T-helper 2 cell (primary cell): ENCODE measurements at places on chromosomes 4 and X.
A peak's percentile ranks its signal among the peaks of the same experiment; 100 is the strongest.

- no peak for DNase-seq
Measured at GRCh38 chr4:70505151-70505748, 13.1 kb upstream of the AMTN start.

DNA sequence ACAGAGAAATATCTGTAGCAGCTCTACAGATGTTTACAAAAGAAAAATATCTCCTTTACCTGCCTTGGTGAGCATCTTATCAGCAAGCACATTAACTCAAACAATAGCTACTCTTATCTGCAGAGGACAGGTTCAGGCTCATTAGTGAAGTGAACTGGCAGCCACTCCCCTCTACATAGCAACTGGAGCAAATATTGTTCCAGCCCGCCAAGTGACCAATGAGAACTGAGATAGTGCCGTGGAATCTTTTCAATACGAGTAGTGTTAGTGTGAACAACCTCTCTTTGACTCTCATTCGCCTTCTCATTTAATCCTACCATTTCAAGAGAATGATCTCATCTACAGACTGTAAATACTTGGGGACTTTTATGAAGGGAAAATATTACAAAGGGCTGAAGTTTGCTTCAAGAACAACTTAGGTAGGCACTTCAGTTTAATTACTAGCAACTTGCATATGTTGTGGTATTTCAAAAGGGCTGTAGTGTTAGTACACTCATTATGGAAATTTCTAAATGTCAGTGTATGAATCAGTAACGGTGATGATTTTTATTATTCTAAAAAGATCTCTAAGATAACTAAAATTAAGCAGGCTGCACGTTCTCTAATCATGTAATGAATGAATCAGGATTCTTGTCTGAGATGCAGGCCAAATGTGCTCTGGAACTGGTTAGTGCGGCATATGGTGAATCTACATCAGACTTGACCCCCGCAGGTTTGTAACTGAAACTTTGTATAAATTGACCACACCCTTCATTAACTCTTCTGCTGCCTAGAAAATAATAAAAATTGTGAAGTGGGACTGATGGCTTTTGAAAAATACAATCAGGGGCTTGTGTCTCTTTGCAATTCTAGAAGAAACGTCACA is 72.4 kb downstream of the PALLD start:
- peak; percentile 3 for DNase-seq

DNA sequence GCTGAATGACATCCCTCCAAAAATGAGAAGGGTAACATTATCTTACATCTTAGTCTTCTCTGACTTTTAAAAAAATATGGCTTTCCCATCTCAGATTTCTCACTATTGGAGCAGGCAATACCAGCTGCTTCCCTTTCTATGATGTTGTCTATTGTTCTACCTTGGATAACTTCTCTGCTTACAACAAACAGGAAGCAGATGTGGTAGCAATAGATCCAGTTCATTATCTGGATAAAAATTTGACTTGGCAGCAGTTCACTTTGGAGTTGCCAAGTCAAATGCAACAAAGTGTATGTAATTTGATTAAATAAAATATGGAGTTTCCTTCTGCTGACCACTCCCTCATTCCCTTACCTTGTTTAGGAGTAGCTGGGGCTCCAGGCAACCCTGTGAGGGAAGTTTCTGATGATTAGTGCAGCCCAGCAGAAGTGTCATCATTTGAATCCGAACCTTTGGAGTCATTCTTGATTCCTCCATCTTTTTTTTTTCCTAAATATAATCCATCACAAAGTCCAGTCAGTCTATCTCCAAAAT is 72.0 kb upstream of the GPRIN3 start:
- no peak for DNase-seq

GRCh38 chrX:723781-724180 is 93.2 kb downstream of the SHOX start:
- DNase-seq: no peak

- DNase-seq: no peak
Measured at GRCh38 chrX:136198678-136199243, 51.4 kb downstream of the FHL1 start.

GRCh38 chrX:155266439-155266838 is 2.1 kb upstream of the RAB39B start:
- no peak for DNase-seq

DNA sequence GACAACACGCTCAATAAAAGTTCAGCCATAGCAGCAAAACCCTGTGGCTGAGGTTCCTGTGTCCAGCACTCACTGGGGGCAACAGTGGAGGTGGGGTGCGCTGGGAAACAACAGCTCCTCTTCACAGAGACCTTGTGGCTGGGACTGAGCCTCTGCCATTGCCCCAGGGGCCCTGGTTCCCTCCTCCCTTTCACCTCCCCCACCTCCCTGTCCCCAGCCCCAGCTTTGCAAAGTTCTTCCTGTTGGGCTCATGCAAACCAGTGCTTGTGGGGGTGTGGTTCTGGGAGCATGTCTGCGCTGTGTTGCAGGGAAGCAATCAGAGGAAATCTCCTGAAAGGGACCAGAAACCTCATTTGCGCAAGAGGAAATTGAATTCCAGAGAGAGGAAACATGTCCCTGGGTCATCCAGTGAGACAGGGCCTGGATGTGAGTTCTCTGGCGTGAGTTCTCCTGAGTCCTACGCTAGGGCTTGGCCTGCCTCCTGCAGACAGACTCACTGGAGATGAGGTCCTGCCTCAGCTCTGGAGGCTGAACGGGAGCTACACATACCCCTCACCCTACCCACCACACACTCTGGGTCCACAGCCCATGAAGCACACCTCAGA is 7.4 kb downstream of the FATE1 start:
- DNase-seq: no peak

DNA sequence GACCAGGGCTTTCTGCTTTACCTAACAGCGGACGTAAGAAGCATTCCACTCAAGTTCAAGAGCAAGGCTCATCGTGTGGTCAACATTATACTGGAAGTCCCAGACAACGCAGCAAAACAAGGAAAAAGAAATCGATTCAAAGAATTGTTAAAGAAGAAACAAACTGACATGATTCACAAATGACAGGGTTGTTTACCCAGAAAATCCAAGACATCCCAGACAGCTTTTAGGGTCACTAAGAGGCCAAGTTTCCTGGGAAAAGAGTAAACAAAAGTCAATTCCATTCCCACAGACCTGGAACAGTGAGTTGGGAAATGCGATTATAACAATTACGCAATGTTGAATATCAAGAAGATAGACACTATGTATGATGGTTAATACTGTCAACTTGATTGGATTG is 21.5 kb upstream of the HTRA3 start:
- DNase-seq: no peak

DNA sequence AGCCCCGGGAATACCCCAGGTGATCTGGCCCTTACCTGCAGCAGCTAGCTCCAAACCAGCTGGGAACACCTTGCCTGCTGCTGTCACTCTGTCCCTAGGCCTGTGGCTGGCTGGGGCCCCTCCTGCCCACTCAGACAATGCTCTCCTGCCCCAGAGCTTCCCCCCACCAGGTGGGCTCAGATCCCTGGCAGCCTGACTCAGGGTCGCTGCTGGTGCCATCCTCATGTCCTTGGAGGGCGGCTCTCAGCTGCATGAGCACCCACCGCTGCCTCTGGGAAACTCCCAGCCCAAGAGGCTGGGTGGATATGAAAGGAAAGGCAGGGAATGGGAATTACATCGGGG is 15.8 kb downstream of the C4orf50 start:
- no peak for DNase-seq

DNA sequence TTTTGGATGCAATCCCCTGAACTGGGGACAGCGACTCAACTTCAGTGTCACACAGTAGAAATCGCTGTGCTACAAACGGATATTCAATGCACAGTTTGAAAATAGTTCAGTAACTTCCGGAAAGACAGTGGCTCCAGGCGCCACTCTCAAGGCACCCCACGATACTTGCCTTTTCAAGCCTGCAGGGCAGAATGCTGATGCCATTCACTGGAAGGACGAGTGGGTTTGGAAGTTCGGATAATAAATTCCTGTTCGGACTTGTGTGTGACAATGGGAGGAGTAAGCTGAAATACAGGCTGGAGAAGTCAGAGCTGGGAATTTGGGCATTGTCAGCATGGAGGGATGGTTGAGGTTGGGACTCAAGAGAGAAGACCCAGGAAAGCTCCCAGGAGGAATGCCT is 64.3 kb upstream of the HELT start:
- DNase-seq: no peak

GRCh38 chr4:2745981-2746806 is 9.9 kb downstream of the TNIP2 start:
- peak; percentile 64 for DNase-seq

DNA sequence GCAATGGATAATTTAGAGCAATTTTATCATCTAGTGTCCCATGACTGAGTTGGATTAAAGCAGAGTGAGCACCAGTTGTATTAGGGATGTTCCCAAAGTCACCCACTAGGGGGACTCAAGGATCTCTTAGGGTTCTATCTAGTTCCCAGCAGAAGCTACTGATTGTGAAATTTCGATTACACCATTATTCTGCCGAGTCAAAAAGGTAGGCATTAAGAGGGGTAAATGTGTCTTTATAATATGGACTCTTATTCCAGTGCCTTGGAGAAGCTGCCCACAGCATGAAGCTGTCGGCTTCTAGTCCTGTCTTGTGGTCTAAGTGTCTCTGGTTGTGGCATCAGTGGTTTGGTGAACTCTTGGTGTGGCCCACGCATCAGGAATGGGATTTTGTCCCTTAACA is 53.3 kb downstream of the RGS12 start:
- DNase-seq: no peak

DNA sequence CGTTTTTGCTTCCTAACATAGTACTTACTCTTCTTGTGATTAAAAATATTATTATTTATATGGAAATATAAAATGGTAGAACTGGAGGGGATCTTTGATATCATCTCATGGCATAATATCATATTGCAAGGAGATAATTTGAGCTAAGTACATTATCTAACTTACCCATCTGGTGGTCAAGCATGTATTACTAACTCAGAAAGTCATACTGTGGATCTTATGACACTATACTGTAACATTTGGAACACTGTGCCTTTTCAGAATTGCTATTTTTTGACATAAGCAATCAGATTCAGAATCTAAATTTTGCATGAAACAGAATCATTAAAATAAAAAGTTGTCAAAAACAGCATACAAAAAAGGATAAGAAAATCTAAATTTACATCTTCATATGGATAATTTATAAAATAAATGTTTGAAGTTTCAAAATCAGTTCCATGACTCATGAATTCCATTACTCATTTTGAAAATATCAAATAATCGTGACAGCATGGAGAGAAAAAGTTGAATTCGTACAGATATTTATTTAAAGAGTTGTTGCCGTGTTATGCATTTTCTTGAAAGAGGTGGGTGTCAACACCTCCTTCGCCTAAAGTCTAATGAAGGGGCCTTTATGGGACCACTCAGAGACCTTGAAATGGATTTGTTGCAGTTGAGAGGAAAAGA is 928.1 kb downstream of the PDHA2 start:
- no peak for DNase-seq

DNA sequence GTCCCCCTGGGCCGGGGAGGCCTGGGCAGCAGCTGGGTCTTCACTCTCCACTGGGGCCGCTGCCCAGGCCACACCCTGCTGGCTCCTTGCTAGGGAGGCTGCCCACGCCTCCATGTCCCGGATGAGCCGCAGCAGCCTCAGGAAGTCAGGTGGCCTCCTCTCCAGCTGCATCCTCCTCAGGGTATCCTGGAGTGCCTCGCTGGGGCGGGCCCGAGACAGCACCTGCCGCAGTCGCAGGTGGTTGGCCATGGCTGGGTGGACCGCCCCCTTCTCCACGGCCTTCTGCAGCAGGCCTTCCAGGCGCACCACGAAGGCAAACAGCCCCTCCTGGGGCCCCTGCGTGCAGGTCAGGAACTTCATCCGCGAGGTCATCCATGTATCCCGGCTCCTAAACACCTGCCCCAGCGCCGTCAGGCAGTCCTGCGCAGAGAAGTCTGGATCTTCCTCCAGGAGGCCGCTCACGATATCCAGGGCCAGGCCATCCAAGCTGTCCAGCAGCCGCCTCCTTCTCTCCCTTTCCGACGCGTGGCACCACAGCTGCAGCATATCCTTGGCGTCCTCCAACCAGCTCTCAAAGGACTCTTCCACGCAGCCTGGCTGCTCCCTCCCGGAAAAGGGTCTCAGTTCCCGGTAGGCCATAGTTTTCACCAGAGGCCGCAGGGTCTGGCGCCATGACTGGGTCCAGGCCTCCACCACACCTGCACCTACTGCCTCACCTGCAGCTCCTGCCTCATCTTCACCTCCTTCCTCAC is 2.1 kb downstream of the PNMA6F start:
- DNase-seq: no peak

DNA sequence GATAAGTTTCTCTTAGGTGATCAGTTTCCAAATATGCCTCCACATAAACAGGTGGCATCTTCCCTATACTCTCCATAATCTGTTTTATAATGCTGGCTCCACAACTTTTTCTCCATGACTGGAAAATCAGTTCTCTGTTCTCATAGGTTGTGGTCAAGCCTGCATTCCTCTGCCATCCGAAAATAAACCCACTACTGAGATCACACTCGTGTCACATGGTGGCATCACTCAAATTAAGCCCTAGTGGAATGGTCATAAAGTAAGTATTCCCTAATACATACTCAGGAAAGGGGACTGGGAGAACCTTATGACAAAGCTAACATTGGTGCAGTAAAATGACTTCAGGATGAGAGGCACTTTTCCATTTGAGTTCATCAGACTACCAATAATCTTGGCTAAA is 37.6 kb downstream of the MAGED4B start:
- no peak for DNase-seq

- no peak for DNase-seq
Measured at GRCh38 chr4:149897783-149898182, 82.1 kb upstream of the IQCM start.

DNA sequence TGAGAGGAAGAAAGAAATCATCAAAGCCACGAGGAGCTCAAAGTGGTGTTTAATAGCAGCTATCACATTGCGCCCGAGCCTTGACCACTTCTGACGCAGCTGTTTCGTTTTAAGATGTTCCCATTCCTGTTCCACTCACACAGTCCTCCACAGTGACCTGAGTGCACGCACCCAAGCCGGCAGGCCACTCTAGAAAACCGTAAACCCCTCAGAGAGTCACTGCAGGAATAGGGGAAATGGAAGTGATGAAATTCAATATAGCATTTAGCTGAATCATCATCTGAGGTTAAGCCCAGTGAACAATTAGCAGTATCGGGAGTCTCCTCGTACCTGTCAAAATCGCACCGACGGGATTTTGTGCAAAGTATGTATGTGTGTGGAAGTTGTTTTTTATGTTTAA is 17.9 kb upstream of the HAND2 start:
- DNase-seq: no peak

GRCh38 chr4:169030562-169030982 is 20.5 kb upstream of the CBR4 start:
- DNase-seq: no peak

- DNase-seq: no peak
Measured at GRCh38 chr4:43758836-43759235, 689.8 kb downstream of the KCTD8 start.

- DNase-seq: no peak
Measured at GRCh38 chrX:28854637-28855036, 267.4 kb downstream of the IL1RAPL1 start.

DNA sequence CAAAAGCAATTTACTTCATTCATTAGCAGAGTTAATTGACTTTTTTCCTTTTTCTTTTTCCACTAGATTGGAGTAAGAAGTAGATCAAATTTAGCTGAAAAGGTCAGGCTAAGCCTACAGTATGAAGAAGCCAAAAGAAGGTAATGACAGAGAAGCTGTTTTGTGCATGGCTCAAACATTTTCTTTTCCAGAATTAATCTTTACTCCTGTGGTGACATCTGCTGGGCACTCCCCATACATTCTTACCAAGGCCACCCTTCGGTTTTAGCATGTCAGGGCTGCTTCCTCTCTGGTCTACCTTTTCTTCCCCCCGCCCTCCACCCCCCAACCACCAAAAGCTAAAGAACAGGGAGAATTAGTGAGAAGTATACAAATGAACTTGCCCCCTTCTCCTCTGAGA is 70.2 kb downstream of the CLDN22 start:
- DNase-seq: no peak

- DNase-seq: peak; percentile 23
Measured at GRCh38 chr4:17577665-17578481, 875 bp downstream of the LAP3 start.
